ENCODE measurements at places on chromosomes 16 and 17.

DNA sequence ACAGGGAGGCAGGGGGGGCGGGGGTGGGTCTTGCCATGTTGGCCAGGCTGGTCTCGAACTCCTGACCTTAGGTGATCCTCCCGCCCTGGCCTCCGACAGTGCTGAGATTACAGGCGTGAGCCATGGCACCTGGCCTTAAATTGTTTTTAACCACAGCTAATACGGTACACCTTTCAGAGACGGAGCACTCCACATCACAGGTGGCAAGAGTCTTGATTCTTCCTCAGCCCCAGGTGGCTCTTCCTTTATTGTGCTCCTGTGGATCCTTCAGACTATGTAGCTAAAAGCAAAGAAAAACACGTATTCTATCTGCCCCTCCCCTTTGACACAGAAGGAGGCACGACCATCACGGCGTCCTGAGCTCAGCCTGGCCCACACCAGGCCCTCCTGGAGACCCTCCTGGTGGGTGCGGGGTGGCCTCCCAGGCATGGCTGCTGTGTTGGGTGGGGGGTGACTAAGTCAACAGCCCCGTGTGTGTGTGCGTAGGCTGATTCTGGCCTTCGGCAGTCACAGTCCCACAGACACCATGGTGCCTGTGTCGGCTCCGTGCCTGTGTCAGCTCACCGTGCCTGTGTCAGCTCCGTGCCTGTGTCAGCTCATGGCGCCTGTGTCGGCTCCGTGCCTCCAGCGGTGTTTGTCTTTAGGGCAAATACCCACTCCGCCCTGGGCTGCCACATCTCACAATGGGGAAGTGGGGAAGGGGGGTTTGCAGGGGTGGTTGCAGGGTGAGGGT, 10.8 kb upstream of the SECTM1 start:
- DNase-seq = no peak
- no peaks in the 10 kb centered on the region for H3K36me3 ChIP-seq
- no peak overlapping the region for H3K27ac ChIP-seq
- no peak overlapping the region for H3K4me3 ChIP-seq
- H3K27me3 ChIP-seq = peaks cover under 1% of the 10 kb centered on the region

GRCh38 chr17:2580661-2581060, 12.8 kb upstream of the PAFAH1B1 start:
- no peaks in the 10 kb centered on the region for H3K36me3 ChIP-seq
- no peak for DNase-seq
- H3K4me1 ChIP-seq = no peaks in the 10 kb centered on the region
- peaks cover 3% of the 10 kb centered on the region for H3K27me3 ChIP-seq
- no peak overlapping the region for H3K4me3 ChIP-seq

GRCh38 chr17:51435171-51435552, 174.8 kb downstream of the UTP18 start:
- H3K27ac ChIP-seq = peak overlapping the region; percentile 53
- no peak for DNase-seq
- no peaks in the 10 kb centered on the region for H3K27me3 ChIP-seq
- peaks cover 39% of the 10 kb centered on the region for H3K4me1 ChIP-seq
- no peaks in the 10 kb centered on the region for H3K36me3 ChIP-seq

GRCh38 chr17:49061524-49061943, 64.3 kb downstream of the IGF2BP1 start:
- H3K4me1 ChIP-seq = no peaks in the 10 kb centered on the region
- no peak overlapping the region for H3K4me3 ChIP-seq
- no peak overlapping the region for H3K27ac ChIP-seq
- H3K36me3 ChIP-seq = no peaks in the 10 kb centered on the region

DNA sequence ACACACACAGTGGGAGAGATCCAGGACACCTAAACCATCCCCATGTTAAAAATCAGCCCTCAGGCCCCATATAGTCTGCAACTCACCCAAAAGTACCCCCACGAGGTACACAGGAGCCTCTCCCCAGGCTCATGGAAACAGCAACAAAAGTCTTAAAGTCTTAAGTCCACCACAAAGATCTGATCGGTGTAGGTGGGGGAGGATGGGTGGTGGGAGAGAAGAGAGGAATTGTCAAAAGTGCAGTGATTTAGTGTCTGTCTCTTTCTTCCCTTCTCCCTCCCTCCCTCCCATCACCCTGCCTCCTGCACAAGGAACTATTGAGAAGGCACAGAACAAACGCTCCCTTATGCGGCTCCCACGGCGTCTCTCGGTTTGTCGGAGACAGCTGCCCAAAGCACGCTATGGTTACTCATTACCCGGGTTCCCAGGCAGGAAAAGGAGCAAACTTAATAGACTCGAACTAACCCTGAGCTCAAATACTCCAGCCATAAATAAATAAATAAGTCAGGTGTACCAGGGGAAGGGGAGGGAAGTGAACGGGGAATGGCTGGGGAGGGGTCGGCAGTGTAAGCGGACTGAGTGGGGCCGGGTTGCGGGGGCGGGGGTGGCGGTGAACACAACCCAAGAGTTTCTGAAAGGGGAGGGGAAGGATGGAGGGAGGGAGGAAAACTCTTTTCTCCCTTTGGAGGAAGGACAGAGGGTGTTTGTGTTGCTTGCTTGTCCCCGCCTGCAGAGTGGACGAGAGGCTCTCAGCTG, 477.4 kb downstream of the SLC39A11 start:
- peaks cover 17% of the 10 kb centered on the region for H3K4me1 ChIP-seq
- H3K27me3 ChIP-seq = peaks cover 59% of the 10 kb centered on the region

DNA sequence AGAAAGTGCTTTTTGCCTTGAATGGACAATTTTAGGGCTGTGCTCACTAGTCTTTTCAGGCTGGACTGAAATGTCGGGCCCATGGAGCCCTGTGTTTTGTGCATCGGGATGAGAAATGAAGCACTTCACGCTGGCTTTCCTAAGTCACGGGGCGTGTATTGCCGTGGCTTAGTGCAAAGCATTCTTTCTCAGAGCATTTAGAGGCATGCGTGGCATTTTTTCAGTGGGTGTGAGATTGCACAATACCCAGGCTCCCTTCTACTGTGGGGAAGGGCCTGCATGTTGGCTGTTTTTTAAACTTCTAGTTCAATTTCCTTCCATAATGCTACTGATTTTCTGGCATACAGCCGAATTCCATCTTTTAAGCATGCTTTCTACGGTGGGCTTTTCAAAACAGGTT, 12.6 kb upstream of the POLR3E start:
- no peak overlapping the region for H3K27ac ChIP-seq
- DNase-seq = no peak
- no peak overlapping the region for H3K4me3 ChIP-seq
- H3K36me3 ChIP-seq = peaks cover 61% of the 10 kb centered on the region

DNA sequence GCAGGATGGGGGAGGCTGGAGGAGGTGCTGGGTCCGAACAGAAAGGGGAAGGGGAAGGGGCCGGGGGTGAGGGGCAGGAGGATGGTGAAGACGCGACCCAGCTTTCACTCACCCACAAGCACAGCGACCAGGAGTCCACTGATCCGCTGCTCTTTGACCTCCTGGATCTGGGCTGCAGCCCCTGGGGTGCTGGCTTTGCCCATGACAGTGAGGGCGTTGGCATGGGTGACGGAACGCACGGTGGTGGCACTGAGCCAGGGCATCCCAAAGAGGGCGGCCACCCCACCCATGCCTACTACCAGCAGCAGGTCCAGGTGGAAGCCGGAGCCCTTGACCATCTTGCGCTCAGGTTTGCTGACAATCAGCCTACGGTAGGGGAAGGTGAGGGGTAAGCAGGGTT, 14.9 kb downstream of the SLC4A1 start:
- H3K4me3 ChIP-seq = no peak overlapping the region
- H3K4me1 ChIP-seq = peaks cover 11% of the 10 kb centered on the region
- no peak overlapping the region for H3K27ac ChIP-seq
- no peaks in the 10 kb centered on the region for H3K27me3 ChIP-seq

DNA sequence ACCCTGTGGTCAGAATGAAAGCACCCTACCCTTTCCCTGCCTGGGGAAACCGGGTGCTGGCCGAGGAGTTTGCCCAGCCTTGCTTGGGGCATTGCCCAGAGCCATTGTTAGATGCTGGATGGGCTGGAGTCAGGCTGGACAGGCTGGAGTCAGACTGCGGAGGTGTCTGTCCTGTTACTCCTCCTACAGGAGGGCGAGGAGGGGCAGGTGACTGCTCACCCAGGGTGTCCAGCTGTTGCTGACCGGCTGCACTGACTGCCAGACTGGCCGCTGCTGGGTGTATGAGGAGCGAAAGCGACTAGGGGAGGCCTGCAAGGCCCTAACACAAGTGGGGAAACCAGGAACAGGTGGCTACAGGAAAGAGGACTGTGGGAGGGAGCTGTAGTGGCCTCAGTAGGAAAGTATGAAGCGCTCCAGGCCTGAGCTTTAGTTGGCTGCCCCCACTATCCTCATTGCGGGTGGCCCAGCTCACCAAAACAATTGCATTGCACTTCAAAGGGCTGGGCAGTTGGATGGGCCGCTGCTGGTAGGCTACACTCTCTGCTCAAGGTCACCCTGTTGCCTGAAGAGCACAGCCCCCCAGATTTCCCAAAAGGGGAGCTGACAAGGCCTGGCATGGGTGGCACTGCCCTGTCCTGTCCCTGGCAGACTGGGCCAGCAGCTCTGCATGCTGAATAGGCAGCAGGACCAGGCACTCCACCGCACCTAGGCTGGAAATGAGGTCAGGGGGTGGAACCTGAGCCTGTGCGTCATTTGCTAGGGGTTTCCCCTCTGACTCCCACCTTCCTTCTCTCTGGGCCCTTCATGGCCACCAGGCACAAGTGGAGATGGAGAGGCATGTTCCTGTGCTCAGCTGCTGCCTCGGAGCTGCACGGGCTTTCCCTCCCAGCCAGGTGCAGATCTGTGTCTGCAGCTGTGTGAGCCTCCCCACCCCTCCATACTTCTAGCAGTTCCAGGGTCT, 18.4 kb downstream of the LDHD start:
- DNase-seq = peak; percentile 81
- H3K4me3 ChIP-seq = peak overlapping the region; percentile 63
- no peaks in the 10 kb centered on the region for H3K27me3 ChIP-seq
- peak overlapping the region; percentile 92 for H3K27ac ChIP-seq
- peaks cover 20% of the 10 kb centered on the region for H3K36me3 ChIP-seq
- H3K4me1 ChIP-seq = peaks cover 65% of the 10 kb centered on the region

DNA sequence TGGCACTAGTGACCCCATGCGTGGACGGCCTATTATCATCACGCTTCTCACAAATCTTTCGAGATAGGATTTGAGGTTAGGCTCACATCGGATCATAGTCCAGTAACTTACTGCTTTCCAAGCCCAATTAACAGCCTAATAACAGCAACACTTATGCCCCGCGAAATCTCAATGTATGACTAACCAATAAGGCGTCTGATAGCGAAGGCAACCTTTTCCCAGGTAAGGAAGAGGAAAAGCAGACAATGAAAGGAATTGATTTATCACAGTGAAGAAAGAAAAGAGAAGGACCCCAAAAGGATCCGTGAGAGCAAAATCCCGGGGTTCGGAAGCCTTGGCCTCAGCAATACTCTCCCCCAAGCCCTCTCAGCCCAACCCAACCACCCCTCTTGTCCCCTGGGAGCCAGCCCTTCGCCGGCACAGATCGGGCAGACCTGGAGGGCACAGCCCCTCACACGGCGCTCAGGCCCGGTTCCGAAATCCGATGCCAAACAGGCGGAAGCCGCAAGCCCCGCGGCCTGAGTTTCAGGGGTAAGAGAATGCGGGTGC, 534 bp downstream of the GPATCH8 start:
- no peak for DNase-seq
- H3K27ac ChIP-seq = peak overlapping the region; percentile 96
- peaks cover 50% of the 10 kb centered on the region for H3K4me1 ChIP-seq
- peak overlapping the region; percentile 98 for H3K4me3 ChIP-seq

GRCh38 chr17:40510328-40510648, 8.9 kb upstream of the TNS4 start:
- peaks cover 17% of the 10 kb centered on the region for H3K4me1 ChIP-seq
- DNase-seq = no peak
- no peaks in the 10 kb centered on the region for H3K27me3 ChIP-seq
- no peak overlapping the region for H3K4me3 ChIP-seq

DNA sequence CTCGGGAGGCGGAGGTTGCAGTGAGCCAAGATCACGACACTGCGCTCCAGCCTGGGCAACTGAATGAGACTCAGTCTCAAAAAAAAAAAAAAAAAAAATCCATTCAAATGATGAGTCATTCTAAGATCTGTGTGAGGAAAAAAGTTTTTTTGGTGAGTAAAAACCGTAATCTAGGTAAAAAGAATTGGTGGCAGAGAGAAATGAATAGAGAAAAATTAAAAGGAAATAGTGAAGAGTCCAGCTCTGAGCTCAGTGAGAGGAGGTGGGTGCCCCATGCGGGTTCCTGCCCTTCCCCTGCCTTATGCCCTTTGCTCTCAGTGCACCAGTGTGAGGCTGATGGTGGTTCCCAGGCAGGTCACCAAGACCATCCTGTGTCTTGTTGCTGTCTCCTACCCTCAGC, 20.9 kb downstream of the GAN start:
- H3K4me1 ChIP-seq = peaks cover 19% of the 10 kb centered on the region
- H3K4me3 ChIP-seq = no peak overlapping the region
- peak overlapping the region; percentile 87 for H3K27ac ChIP-seq
- H3K36me3 ChIP-seq = peaks cover 14% of the 10 kb centered on the region

DNA sequence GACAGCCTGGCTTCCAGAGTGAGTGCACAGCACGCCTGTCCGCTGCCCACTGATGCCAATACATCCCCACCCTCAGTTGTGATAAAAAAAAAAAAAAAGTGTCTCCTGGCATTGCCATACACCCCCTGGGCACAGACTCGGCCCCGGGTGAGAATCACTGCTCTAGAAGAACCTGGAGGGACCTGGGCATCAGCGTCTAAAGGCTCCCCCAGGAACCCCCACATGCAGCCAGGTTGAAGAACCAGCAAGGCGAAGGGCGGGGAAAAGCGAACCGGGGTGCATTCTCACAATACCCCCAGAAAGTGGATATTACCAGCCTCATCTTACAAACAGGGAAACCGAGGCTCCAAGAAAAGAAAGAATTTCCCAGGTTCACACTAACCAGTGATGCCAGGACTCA, 27.7 kb downstream of the TBC1D16 start:
- DNase-seq = no peak
- no peaks in the 10 kb centered on the region for H3K36me3 ChIP-seq
- no peak overlapping the region for H3K27ac ChIP-seq
- no peak overlapping the region for H3K4me3 ChIP-seq
- H3K4me1 ChIP-seq = peaks cover 7% of the 10 kb centered on the region

GRCh38 chr16:89401641-89402445, 88.5 kb downstream of the ANKRD11 start:
- peaks cover 76% of the 10 kb centered on the region for H3K4me1 ChIP-seq
- H3K27ac ChIP-seq = peak overlapping the region; percentile 94
- no peak overlapping the region for H3K4me3 ChIP-seq
- peaks cover 44% of the 10 kb centered on the region for H3K36me3 ChIP-seq
- DNase-seq = no peak
- no peaks in the 10 kb centered on the region for H3K27me3 ChIP-seq

DNA sequence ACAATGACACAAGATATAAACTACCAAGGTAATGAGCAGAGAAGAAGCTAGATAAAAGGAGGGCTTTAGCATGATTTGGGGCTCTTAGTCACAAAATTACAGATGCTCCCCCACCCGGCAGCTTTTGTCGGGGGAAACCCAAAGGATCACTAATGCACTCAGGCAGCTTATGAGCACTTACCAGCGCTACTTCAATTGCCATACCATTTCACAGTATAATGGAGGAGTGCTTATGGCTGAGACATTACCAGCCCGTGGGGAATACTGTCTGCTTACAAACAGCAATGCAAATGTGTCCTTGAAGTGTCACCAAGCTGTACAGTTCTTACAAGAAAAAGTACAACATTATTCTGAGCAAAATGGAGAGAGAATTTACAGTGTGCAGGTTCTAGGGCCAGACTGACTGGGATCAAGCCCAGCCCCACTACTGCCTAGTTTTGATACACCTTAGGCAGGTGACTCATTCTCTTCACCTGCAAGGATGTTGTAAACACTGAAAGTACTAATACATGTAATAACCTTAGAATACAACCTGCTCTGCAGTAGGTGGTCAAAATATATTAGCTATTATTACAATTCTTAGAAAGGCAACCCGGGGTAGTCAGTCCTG, 16.3 kb downstream of the ANKFY1 start:
- peaks cover 36% of the 10 kb centered on the region for H3K4me1 ChIP-seq
- no peak for DNase-seq
- H3K27ac ChIP-seq = no peak overlapping the region
